Stimulated activated CD8-positive, alpha-beta memory T cell treated with anti-CD3 and anti-CD28 coated beads, Interleukin-2, amount 100 ng/mL, for 1 hour (primary cell): ENCODE measurements at places on chromosomes 13 and 19.

- no peak for DNase-seq
These were observed 19.8 kb downstream of the COL4A1 start for GRCh38 chr13:110286833-110287819.

DNA sequence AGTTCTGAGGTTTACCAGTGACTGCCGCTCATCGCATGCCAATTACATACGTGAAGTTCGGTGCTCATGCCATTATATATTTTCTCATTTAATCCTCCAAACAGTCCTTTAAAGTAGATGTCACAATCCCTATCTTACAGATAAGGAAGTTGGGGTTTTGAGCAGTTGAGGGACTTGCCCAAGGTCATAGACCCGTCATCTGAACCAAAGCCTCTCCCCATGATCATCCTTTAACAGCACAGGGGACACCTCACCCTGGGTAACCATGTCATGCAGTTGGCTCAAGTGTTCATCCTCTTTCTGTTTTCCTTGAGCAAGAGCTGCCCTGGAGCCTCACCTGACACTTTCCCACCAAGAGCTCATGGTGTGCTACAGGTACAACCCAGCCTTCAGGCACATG is 69.1 kb downstream of the HSPH1 start:
- no peak for DNase-seq

DNA sequence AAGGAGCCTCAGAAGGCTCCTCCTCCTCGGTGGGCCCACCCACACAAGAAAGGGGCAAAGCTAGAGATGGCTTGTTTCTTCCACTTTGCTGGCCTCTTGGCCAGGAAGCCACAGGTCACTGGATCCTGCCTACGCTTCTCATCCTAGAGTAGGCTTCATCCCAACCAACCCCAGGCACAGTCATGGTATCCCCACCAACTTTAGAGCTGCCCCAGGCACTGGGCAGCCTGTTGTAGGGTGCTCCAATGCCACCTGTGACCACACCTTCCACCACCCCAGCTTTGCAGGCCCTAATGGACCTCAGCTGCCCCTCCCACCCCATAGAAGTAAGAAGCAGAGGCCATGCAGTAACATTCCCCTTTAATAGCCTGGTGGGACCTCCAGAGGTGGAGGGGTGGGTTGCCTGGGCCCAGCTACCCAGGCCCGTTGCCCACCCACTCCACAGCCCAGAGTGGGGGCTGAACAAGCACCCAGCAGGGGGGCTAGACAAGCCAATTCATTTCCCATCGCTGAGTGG is 522 bp upstream of the CHMP2A start:
- DNase-seq = no peak

GRCh38 chr13:41621716-41622431 is 164.5 kb downstream of the RGCC start:
- no peak for DNase-seq

DNA sequence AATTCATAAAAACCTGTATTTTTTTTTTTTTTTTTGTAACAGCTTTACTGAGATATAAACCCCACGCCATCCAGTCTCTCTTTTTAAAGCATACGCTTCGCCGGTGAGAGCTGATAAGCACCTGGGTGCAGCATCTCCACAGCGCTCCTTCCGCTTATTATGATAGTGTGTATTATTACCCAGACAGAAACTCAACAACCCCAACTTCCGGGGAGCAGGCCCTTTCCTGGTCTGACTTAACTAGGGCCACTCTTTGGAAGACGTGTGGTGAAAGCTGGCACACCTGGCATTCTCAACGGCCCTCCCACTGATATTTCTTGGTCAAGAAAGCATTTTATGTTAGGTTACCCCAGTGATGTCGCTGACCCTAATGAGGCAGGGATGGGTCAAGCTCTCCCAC is 51.4 kb upstream of the SLC15A1 start:
- DNase-seq = no peak

DNA sequence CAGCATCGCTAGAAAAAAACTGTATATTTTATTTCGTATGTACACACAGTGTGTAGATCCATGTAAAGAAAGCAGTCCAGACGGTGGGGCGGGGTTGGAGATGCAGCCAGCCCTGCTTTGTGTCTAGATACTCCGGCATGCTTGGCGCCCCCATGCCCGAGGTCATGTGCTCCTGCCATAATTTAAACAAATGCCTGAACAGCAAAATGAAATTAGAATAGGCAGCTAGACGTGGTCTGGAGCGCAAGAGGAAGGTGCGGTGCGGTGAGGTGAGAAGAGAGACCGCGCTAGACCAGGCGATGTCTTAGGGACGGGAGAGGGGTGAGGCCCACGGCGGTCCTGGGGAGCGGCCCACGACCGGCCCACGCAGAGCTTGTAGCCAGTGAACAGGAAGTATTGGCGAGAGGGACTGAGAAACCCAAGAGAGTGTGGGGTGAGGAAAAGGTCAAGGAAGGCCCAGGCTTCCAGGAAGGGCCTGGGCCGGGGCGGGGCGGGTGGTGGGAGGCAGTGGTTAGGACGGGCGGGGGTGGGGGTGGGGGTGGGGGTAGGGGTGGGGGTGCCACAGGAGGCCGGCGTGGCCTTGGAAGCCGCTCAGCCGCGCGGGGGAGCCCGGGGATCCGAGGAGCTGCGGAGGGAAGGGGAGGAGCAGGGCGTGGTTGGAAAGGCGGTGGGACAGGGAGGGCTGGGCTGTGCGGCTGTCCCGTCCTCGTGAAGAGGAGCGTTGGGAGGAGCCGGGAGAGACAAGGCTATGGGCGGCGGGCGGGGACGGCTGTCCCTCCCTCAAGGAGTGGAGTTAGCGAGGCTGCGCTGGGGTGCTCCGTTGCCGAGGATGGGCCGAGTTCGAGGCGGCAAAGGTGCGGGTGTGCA is 254.7 kb upstream of the SGCG start:
- DNase-seq = no peak

GRCh38 chr19:37691881-37692504 is 27.6 kb downstream of the ZNF607 start:
- peak; percentile 49 for DNase-seq

DNA sequence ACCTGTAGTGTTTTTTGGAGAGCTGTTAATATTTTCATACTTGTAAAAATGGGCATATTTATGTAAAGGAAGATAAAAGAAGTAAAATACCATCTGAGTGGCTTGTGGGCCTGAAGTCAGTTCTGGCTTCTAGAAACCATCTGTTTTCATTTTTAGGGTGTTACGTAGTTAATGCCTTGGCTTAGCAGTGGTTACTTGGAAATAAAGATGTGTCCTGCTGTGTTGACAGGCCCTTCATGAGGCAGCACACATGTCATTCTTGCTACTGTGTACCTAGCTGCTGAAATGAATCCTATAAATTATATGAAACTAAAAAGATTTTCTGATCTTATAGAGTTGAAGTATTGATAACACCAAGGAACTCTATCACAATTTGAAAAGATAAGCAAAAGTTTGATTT is 16.0 kb downstream of the ILF3 start:
- DNase-seq = no peak

GRCh38 chr19:15563325-15563794 is 51.7 kb upstream of the CYP4F8 start:
- no peak for DNase-seq

DNA sequence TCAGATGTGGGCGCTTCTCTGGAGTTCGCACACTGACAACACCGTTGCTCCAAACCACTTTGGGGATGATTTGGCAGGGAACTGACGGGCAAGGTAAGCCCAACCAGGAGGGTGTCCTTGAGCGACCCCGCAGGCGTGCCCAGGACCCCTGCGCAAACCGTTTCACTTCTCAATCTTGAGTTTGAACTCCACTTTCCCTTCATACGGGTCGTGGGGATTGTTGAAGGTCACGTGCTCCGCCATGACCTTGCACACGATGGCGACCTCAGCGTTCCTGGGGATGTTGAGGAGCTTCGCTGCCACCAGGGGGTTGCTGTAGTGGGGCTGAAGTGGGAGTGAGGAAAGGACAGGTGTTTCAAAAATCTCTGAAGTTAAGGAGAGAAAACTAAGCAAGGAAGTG is 8.8 kb downstream of the ATP4B start:
- DNase-seq = no peak

GRCh38 chr13:76148374-76148773 is 512.2 kb downstream of the LMO7 start:
- no peak for DNase-seq

GRCh38 chr13:72508392-72508791 is 219.0 kb downstream of the MZT1 start:
- DNase-seq = no peak

DNA sequence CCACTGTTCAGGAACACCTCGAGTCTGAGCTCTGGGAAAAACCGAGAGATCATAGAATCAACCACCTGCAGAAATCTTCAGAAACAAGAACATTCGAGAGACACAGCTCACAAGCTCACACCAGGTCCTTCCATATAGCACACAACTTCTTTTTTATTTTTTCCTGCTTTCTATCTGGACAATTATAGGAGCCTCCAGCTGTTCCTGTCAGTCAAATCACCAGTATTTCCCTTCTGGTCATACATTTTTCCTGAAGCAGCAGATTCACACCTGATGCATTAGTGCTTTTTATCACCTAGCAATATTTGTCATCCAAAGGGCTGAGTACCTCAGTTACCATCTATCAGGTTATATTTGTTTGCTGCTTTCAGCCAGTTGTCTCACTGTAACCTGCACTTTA is 323.5 kb downstream of the FOXO1 start:
- DNase-seq = no peak

DNA sequence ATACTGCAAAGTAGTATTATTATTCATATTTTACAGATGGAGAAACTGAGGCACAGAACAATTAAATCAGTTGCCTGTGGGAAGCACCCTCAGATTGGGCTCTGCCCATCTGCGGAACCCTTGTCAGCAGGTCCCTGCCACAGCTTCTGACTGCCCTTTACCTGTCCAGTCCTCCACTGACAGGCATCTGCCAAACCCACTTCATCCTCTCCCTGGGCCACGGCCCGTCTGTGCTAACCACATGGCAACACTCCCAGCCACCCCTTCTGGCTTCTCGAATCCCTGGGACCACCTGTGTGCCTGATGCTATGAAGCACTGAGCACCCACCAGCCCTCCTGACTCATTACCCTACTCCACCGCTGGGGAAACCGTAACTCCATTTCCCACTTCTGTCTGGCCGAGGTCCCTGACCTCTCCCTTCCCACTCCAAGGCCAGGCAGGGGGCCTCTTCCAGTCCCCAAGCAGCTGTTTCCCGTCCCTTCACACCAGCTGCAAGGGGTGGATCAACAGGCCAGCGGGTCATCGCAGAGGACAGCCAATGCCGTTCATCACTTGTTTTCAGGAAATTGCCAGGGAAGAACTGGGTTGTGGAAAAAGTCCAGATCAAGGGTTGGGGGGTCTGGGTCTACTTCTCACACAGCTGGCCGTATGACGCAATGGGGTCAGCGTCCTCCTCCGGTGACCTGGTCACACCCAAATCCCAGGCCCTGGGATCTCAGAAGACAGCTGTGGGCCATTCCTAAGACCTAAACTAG is 2.5 kb downstream of the KANK3 start:
- DNase-seq = no peak

- no peak for DNase-seq
These were observed 12.8 kb downstream of the SHC2 start for GRCh38 chr19:447816-448560.

DNA sequence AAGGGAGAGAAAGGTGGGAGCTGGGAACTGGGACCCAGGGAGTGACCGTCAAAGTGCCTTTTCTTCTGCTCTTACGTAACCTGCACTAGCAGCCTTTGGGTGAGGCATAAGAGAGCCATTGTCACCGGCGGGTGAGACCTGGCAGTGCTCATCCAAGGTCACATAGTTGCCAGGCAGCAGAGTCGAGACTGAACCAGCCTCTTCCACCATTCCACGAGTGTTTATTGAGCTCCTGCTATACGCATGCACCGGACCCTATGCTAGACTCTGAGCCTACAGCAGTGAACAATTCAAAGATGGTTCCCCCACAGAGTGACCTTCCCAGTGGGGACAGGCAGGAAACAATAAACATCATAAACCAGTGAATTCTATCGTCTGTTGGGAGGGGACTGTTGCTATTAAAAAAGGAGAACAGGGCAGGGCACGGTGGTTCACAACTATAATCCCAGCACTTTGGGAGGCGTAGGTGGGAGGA is 18.6 kb upstream of the STRN4 start:
- no peak for DNase-seq

DNA sequence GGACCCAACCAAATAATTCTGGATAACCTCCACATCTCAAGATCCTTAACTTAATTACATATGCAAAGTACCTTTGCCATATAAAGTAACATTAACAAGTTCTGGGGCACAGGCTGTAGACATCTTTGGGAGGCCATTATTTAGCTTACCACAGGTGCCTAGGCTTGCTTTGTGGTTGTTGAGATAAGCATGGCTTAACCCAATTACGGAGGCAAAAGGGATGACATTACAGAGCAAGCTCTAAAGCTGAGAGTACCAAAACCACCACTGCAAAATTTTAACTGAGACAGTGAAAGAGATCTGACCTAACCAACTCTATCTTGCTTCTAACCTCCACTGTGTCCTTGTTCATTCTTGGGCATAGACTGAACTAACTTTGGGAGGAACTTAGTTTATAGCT is 502.9 kb upstream of the ATXN8OS start:
- DNase-seq = no peak

DNA sequence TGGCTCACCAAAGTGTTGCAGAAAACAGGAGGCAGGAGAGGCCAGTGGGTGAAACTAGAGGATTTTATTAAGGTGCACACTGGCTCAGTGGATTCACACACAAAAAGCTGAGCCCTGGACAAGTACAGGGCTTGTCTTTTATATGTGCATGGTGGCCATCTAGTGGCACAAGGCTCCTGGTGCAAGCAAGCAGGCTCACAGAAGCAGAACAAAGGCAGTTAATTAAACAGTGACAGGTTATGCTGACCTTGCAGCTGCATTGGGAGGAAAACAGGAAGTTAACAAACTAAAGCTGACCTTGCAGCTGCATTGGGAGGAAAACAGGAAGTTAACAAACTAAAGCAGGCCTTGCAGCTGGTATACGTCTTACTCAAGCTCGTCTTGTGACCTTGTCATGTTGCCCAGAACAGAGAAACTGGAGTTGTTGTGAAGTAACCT is 65.3 kb upstream of the ZNF681 start:
- DNase-seq = no peak

DNA sequence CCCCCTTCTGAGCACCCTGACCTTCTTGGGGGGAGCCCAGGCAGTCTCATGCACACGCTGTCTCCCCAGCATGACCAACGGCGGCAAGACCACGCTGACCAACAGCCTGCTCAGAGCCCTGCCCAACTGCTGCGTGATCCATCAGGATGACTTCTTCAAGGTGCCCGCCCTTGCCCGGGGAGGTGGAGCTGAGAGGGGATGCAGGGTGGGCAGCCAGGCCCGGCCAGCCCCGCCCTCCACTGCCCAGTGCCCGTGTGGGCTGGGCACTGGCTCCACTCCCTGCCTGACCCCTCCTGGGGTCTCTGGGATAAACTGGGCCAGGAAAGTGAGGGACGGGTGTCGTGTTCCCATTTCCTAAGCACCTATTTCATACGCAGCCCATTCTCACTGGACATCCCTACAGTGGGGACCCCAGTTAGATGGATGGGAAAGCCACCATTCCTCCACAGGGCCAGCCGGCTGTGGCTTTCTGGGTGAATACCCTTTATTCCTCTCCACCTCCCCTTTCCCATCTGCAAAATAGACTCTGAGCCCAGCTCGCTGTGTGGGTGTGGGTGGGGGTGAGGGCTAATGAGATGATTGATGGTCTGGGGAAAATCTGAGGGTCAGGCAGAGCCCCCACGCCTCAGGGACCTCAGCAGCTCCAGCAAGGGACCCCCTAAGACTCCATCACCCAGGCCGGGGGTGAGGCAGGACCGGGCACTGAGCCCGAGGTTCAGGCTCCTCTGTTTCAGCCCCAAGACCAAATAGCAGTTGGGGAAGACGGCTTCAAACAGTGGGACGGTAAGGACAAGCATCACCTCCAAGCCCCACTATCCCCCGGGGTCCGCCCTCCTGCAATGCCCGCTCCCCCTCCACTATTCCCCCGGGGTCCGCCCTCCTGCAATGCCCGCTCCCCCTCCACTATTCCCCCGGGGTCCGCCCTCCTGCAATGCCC is 3.9 kb downstream of the NMRK2 start:
- no peak for DNase-seq

GRCh38 chr13:84574851-84575250 is 692.6 kb upstream of the SLITRK1 start:
- no peak for DNase-seq
